ENCODE measurements at places on chromosomes 3 and 15. TPM values are rescaled to one million over a fixed set of nuclear protein-coding genes. Genes with fewer than 3 reads are reported as not detected.

Gene DGKG
- total RNA-seq: 3.9 TPM

Gene SUCNR1
- not detected for total RNA-seq

Gene ITIH4
- 15.7 TPM for total RNA-seq

Gene NANOGP8
- total RNA-seq: not detected

Gene RHOA
- total RNA-seq: 425 TPM

Gene MFGE8
- total RNA-seq: 3.5 TPM

Gene MORC1
- total RNA-seq: not detected
